ENCODE measurements at places on chromosomes 16 and 17.

- DNase-seq = no peak
Observed at GRCh38 chr17:47729476-47729875, 3.6 kb upstream of the TBX21 start.

DNA sequence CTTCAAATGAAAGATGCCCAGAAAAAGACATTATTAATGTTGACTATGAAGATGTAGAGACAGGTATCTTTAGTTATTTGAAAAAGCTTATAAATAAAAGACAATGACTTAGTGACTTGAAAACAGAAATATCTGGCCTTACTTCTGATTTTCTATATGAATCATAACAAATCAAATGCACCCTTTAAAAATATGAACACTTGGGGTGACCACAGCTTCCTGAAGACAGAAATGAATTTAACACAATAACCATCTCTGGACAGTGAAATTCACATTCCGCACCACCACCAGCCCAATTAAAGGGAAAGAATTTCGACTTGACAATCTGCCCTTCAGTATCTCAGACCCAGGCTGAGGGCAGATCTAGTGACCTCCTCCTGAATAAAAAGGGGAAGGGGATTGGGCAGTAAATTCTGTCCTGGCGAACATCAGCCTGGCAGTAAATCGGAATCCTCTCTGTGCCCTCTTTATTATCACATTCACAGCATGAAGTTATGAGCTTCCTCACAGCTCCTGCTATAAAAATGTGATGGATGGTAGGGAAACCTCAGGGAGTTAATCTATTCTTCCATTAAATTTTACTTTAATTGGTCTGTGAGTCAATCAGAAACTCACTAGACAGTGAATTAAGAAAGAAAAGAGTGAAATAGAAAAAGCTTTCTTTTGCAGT, 131.5 kb downstream of the SNX11 start:
- DNase-seq = no peak

DNA sequence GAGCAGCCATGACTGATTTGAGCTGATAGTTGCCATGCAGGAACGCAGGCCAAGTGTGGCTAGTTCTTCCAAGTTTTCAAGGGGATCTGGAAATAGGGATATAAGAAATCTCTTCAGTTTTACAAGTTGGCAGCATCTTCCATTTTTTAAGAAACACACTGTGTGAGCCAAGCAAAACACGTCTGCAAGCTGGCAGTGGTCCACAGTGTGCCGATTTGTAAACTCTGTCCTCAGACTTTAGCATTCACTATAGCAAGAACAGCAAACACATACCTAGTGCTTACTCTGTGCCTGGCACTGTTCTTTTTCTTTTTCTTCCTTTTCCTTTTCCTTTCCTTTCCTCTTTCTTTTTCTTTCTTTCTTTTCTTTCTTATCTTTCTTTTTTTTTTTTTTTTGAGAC, 2.9 kb downstream of the ORAI3 start:
- no peak for DNase-seq

GRCh38 chr17:31908386-31908785, 6.9 kb upstream of the UTP6 start:
- no peak for DNase-seq

DNA sequence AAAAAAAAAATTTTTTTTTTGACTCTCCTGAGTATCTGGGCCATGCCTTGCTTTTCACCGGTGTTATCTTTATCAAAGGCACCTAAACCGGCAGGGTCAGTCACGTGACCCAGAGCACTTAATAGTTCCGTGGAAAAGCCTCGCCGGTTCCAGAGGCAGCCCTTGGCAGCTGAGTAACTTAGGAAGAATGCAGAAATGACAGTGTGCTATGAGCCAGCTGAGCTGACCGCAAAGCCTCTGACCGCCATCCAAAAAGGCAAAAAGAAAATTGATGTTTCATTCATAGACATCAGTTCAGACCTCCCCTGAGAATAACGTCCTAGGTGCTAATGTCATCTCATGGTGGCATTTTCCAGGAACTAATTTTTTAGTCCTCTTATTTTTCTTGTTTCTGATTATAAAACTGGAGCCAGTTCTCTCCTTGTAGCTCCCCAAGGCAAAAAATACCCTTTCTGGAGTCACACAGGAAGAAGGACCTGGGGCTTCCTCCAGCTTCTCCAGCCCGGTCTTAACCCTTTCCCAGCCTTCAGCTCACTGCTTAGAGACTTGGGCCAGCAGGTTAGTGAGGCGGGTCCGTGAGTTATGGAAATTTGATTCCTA, 122.6 kb downstream of the SOCS1 start:
- DNase-seq = peak; percentile 56

DNA sequence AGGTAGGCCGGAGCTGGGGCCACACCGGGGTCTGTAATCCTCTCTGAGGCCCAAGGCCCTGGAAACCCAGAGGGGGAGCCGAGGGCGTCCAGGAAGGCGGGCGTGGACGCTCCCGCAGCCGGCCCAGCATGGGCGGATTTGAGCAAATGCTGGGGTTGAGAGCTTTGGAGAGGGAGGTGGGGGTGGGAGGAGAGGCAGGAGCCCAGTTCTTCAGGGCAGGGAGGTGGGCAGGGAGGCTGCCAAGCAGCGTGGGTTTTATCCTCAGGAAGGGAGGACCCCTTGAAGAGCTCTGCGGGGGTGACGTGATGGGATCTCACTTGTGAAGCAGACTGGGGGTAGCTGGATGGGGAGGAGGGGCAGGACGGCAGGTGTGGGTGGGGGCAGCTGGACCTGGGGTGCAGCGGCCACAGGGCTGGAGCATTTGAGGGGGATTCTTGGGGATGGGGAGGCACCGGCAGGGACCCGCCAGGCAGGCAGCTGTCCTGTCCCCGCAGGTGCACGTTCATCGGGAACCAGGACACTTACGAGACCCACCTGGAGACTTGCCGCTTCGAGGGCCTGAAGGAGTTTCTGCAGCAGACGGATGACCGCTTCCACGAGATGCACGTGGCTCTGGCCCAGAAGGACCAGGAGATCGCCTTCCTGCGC, 17.2 kb downstream of the TRAF7 start:
- DNase-seq = no peak

DNA sequence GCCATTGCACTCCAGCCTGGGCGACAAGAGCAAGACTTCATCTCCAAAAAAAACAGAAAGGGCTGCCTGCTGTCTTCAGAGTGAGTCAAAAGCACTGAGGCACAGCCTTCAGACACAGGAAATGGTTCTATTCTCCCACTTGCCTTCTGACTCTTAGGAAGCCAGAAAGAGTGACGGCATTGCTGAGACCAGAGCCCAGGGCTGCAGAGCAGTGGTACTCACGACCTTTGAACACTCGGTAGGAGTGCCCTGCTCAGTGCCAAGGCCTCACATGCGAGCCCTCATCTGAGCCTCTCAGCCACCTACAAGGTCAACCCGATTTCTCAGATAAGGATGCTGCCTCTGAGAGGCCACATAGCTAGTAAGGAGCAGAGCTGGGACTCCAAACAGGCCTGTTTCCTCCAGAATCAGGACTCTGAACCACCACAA, 3.5 kb upstream of the ITGAE start:
- no peak for DNase-seq

DNA sequence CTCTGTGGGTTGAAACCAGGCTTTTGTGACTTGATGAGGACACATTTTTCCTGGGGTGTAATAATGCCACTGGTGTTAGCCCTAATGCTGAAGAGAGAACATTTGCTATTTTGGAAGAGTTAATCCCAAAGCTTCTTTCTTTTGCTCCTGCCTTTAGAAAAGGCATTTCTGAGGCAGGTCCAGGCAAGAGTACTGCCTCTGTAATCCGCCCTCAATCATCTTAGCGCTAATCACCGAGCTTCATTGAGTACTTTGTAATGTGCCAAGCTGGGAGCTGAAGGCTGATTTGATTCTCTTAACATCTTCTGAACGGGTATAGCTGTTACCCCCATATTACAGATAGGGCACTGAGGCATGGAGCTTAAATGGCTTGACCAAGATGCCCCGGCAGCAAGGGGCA, 60.3 kb downstream of the AKAP1 start:
- DNase-seq = no peak

- DNase-seq = peak; percentile 34
Observed at GRCh38 chr17:4721203-4722135, 9.8 kb upstream of the MED11 start.

DNA sequence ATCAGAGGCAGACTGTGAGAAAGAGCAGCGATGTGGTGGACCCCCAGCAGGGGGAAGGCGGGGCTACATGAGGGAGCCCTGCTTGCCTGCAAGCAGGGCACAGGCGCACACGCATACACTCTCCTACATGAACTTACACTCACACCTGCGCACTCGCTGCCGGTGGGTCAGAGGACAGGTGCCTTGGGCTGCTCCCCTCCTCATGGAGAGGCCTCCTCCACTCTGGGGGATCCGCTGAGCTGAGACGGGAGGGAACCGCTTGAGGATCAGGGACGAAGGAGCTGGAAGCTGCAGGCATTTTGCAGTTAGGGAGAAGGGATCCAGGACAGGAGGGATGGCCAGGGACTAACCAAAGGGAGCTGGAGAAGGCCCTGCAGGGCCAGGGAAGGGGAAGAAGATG, 14.2 kb downstream of the OSBPL7 start:
- DNase-seq = no peak

DNA sequence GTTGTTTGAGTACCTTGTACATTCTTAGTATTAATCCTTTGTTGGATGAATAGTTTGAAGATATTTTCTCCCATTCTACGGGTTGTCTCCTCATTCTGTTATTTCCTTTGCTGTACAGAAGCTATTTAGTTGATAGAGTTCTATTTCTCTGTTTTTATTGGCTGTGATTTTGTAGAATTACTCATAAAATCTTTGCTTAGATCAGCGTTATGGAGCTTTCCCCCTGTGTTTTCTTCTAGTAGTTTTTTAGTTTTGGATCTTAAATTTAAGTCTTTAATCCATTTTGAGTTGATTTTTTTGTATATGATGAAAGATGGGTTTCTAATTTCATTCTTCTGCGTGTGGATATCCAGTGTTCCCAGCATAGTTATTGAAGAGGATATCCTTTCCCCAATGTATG, 45.4 kb downstream of the NFATC3 start:
- no peak for DNase-seq

- no peak for DNase-seq
Observed at GRCh38 chr16:11372073-11372828, 27.0 kb downstream of the RMI2 start.

GRCh38 chr16:22336581-22336980, 37.8 kb downstream of the CDR2 start:
- no peak for DNase-seq

DNA sequence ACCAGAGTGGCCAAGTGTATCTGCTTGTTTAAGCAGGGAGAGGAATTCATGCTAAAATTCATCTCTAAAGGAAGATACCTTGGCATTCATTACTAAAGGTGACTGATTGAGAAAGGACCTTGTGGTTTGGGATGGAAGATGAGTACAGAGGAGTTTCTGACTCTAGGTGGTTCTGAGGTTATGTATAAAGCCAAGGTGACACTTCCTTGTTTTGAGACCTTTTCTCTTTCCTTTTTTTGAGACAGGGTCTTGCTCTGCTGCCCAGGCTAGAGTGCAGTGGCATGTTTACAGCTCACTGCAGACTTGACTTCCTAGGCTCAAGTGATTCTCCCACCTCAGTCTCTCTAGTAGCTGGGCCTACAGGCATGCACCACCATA, 9.1 kb downstream of the ABHD15 start:
- no peak for DNase-seq

GRCh38 chr17:67863624-67864247, 38.4 kb downstream of the BPTF start:
- no peak for DNase-seq

GRCh38 chr16:10744370-10745030, 858 bp downstream of the NUBP1 start:
- DNase-seq = no peak

- no peak for DNase-seq
Observed at GRCh38 chr16:51655249-51655648, 504.2 kb upstream of the SALL1 start.

DNA sequence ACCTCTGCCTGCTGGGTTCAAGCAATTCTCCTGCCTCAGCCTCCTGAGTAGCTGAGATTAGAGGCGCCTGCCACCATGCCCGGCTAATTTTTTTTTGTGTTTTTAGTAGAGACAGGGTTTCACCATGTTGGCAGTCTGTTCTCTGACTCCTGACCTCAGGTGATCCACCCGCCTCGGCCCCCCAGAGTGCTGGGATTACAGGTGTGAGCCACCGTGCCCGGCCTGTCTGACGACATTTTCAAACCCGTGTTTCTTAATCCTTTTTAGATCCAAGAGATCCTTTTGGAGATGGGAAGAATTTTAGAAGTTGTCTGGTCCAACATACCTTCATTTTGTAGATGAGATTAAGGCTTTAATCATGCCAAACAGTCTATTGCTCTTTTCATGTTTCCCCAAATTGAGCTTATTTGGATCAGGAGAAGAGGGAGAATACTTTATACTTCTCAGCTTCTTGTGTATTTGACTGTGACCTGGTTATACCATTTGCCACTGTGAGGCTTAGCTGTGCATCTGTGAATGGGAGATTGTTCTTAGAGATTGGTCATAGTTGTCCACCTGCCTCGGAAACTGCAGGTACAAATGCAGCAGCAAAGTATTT, 25.8 kb downstream of the USP10 start:
- DNase-seq = no peak

DNA sequence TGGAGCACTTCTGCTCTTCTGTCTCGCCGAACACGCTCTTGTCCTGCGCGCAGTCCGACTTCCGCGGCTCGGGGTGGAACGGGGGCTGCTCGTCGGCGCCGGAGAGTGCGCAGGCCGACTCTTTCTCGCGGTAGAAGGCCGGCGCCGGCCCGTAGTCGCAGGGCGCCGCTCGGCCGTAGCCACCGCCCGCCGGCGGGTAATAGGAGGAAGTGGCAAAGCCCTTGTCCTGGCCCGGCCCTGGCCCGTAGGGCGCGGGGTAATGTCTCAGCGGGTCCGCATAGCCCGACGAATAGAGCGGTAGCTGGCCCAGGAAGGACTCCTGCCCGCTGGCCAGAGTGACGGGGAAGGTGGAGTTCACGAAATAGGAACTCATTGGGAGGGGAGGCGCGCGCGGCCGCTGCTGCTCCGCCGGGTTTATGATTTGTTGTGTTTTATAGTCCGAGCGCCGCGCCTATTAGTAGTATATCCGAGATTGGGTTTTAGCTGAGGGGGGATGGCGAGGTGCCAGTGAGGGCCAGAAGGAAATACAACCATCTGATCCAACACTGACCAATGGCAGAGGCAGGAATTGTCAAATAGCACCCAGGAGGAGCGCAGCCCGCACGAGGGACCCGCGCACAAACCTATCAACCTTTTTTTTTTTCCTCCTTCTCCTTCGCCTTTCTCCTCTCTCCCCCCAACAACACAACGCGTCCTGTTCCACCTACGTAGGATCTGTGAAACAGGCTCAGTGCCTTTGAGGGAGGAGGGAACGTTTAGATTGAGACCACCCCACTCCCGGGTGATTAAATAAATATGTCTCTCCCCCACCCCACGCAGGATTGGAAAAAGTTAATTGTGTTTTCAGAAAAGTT, 4.4 kb upstream of the HOXB5 start:
- DNase-seq = peak; percentile 78

GRCh38 chr16:62853887-62854286, 817.6 kb upstream of the CDH8 start:
- DNase-seq = no peak

- no peak for DNase-seq
Observed at GRCh38 chr17:39665642-39666224, 584 bp downstream of the TCAP start.

Data from RKO (cell line).